ENCODE measurements at places on chromosomes 11 and 22.

GRCh38 chr11:57301711-57302423 is 22.9 kb downstream of the TNKS1BP1 start:
- H3K27ac ChIP-seq = no peak overlapping the region
- no peaks in the 10 kb centered on the region for H3K4me1 ChIP-seq
- no peak for DNase-seq
- peaks cover 31% of the 10 kb centered on the region for H3K36me3 ChIP-seq
- no peaks in the 10 kb centered on the region for H3K27me3 ChIP-seq

DNA sequence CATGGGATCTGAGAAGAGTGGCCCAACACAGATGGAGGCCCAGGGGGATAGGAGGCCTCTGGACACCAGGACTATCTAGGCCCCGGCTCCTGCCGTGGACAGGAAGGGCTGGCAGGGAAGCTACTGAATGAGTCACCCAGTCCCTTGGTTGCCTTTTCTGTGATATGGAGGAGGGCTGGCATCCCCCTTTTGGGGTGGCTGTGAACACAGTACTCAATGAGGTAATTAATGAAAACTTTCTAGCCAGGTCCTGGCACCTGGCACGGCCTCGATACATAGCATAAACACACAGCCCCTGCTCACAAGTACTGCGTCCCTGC is 163.2 kb downstream of the CHST1 start:
- DNase-seq = no peak
- no peaks in the 10 kb centered on the region for H3K36me3 ChIP-seq
- no peaks in the 10 kb centered on the region for H3K27me3 ChIP-seq

GRCh38 chr11:133325711-133326110 is 206.6 kb downstream of the OPCML start:
- H3K27me3 ChIP-seq = no peaks in the 10 kb centered on the region
- no peak for DNase-seq
- H3K4me1 ChIP-seq = no peaks in the 10 kb centered on the region
- no peak overlapping the region for H3K4me3 ChIP-seq
- H3K36me3 ChIP-seq = no peaks in the 10 kb centered on the region

DNA sequence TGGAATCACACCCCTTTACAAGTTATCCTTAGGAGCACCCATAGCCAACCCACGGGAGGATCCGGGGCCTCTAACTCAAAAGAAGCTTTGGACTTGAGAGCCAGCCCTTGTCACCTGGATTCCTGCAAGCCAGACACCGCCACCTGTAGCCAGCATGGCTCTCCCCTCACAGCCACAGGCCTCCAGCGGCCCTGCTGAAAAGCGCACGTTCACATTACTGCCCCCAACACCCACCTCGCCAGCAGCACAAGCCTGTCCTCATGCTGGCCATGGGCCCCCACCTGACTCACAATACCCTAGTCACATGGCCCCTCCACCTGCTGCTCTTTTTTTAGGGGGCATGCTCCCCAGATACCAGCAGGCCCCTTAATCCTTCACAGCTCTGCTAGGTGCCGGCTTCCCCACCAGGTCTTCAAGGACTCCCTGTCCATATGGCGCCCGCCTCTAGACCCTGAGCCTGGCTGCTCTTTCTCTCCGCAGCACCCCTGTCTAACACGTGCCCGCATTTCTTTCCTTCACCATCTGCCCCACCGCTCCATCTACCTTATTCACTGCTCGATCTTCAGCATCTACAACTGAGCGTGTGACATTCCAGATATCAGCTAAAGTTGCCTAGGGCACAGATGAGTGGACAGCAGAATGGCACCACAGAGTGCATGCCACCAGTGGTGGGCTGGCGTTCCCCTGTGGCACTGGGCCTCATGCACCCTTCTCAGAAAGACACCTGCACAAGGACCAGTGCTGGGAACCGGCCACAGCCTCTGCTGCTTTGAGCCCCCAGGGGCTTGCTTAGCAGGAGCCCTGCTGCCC is 6.6 kb downstream of the CARS1 start:
- no peaks in the 10 kb centered on the region for H3K27me3 ChIP-seq
- H3K4me1 ChIP-seq = no peaks in the 10 kb centered on the region
- DNase-seq = no peak
- H3K36me3 ChIP-seq = no peaks in the 10 kb centered on the region

GRCh38 chr22:40449676-40450035 is 79.3 kb downstream of the SGSM3 start:
- no peak overlapping the region for H3K4me3 ChIP-seq
- no peak overlapping the region for H3K27ac ChIP-seq
- H3K36me3 ChIP-seq = no peaks in the 10 kb centered on the region
- H3K27me3 ChIP-seq = no peaks in the 10 kb centered on the region

- no peak overlapping the region for H3K27ac ChIP-seq
- DNase-seq = no peak
- H3K4me1 ChIP-seq = no peaks in the 10 kb centered on the region
- H3K36me3 ChIP-seq = no peaks in the 10 kb centered on the region
- no peaks in the 10 kb centered on the region for H3K27me3 ChIP-seq
Measured at GRCh38 chr11:1138097-1138496, 19.7 kb upstream of the MUC5AC start.

DNA sequence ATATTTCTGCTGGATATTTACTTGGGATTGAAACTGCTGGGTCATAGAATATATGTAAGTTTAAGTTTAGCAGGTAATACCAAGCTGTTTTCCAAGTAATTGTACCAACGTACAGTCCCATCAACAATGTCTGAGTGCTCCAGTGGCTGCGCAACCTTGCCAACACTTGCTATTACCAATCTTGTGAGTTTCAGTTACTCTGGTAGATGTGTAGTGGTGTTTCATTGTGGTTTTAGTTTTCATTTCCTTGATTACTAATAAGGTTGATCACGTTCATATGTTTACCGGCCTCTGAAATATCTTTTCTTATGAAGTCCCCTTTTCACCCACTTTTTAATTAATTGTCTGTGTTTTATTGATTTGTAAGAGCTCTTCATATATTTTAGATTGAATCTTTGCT is 370.6 kb upstream of the CADM1 start:
- no peak overlapping the region for H3K4me3 ChIP-seq
- H3K27me3 ChIP-seq = no peaks in the 10 kb centered on the region
- H3K27ac ChIP-seq = no peak overlapping the region
- peaks cover 2% of the 10 kb centered on the region for H3K4me1 ChIP-seq
- no peak for DNase-seq

DNA sequence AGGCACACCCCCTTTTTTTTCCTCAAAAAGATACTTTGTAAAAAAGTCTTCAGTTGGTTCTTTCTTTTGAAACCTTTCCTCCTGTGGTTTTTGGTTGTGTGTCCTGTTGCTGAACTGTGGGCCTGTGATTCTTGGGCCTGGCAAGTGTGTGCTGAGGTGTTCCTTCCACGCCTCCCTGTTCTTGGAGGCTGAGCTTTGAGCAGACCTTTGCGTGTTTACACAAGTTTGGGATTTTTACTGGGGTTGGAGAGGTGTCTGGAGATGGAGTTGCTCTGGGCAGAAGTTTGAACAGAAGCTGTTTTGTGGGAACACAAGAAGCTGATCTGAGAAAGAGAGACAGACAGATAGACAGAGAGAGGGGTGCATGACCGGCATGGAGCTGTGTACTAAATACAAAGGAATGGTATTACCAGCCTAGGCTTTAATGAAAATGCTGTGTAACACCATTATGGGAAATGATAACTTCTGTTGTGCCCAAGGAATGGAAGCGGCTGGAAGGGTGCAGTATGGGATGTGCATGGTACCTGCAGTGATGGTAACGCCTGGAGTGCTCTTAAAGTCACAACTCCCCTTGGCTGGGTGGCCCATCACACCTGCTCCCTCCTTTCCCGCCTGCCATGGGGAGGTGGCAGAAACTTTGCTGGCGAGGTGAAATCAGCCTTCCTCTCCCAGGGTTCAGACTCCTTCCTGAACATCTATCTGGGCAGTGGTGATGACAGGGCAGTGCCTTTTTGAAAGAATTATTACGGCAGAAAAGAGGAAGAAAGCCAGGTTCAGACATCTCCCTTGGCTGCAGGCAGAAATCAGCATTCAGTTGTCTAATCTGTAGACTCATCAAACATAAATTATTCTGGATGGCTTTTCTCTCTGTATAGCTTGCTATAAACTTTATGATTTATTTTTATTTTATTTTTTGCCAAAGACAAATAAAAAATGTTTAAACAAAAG is 70.4 kb downstream of the LDLRAD3 start:
- H3K4me3 ChIP-seq = no peak overlapping the region
- no peak for DNase-seq
- H3K4me1 ChIP-seq = no peaks in the 10 kb centered on the region
- H3K27ac ChIP-seq = no peak overlapping the region
- no peaks in the 10 kb centered on the region for H3K27me3 ChIP-seq
- no peaks in the 10 kb centered on the region for H3K36me3 ChIP-seq

DNA sequence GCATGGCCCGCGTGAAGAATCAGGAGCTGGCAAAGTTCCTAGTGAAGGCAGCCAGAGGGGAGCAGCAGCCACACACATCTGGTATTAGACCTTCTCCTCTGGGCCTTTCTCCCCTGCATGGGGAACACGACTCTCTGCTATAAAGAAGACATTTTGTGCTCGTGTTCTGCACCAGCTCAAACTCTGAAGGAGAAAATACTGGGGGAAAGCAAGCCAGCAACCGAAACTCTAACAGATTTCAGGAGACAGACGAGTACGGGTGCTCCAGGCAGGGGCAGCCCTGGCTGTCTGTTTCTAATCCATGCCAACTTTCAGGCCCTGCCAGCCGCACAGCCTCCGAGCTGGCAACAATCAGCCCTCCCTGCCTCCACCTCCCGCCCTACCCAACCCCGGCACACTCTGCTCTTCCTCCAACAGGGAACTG is 296.3 kb downstream of the BRD1 start:
- DNase-seq = no peak
- H3K27me3 ChIP-seq = no peaks in the 10 kb centered on the region
- no peaks in the 10 kb centered on the region for H3K36me3 ChIP-seq
- no peaks in the 10 kb centered on the region for H3K4me1 ChIP-seq

DNA sequence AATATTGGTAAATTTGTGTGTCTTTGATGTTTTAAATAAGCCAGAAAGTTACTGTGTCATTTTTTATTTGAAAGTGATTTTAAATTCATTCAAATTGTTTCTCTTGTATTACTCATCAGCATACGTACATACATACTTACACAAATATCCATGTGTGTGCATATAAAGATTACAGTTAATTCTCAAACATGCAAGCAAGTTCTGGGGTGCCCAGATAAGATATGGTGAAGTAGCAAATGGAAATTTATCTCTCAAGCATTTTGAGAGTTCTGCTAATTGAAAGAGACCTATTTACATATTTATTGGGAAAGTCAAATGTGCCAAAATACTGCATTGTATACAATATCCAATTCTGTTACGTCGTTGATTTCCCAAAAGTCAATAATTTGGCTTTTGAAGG is 1024.0 kb upstream of the CNTN5 start:
- H3K36me3 ChIP-seq = no peaks in the 10 kb centered on the region
- no peak overlapping the region for H3K4me3 ChIP-seq
- H3K4me1 ChIP-seq = no peaks in the 10 kb centered on the region
- no peak overlapping the region for H3K27ac ChIP-seq

DNA sequence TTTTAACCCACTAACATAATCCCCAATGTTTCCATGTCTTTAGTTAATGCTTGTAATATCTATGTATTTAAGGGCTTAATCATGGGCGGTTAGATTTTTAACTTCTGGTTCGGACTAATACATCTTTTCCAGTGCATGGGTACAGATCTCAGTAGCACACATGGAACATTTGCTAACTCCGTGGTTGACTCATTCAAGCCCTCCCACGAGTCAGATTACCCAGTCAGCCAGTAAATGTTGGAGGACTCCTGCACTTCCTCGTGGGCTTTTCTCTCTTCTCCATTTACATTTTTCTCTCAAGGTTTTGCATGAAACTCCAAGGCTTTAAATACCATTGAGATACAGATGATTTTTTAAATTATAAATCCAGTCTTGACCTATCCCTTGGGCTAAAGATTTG is 313.9 kb downstream of the ST3GAL4 start:
- no peaks in the 10 kb centered on the region for H3K36me3 ChIP-seq
- no peak overlapping the region for H3K27ac ChIP-seq
- H3K4me3 ChIP-seq = no peak overlapping the region
- H3K27me3 ChIP-seq = no peaks in the 10 kb centered on the region

DNA sequence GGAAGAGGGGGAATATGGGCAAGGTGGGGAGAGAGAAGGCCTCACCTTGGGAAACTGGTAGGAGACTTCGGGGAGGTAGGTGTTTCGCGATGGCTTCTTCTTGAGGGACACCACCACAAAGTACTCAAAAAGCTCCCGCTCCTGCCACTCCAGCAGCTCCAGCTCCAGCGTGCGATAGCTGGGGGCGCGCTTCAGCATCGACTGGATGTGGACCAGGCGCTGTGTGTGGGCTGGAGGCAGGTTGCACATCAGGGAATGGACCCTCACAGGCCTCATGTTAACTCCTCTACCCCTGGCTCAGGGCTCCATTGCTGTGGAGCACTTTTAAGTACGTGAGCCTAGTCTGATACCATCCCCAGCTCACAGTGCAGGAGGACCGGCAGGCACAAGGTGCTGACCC is 29.9 kb downstream of the RPL27A start:
- no peak overlapping the region for H3K27ac ChIP-seq
- no peak overlapping the region for H3K4me3 ChIP-seq
- no peak for DNase-seq
- H3K27me3 ChIP-seq = no peaks in the 10 kb centered on the region
- H3K36me3 ChIP-seq = 0 out of 2 replicates have a peak, but pooled peaks cover 2% of the 10 kb centered on the region
- peaks cover 3% of the 10 kb centered on the region for H3K4me1 ChIP-seq

DNA sequence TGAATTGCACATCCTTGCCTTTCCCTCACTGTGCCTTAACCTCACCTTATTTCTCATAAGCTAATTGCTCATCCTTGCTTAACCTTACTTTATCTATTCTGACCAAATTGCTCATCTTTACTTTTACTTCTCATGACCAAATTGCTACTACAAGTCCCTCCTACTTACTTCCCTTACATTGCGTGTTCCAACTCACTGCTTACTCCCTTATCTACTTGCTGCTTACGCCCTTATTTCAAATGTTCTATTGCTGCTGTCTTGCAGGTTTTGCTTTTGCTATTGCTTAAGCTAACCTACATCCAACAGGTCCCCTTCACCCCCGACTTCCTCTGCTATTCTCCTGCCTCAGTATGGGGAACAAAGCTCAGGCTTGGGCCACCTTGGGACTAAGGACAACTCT is 8.0 kb downstream of the OR8B2 start:
- no peaks in the 10 kb centered on the region for H3K27me3 ChIP-seq
- no peak overlapping the region for H3K27ac ChIP-seq
- no peaks in the 10 kb centered on the region for H3K4me1 ChIP-seq
- no peak for DNase-seq

- H3K4me1 ChIP-seq = no peaks in the 10 kb centered on the region
- no peaks in the 10 kb centered on the region for H3K27me3 ChIP-seq
- DNase-seq = no peak
- H3K36me3 ChIP-seq = no peaks in the 10 kb centered on the region
- H3K27ac ChIP-seq = no peak overlapping the region
Measured at GRCh38 chr22:34897126-34897525, 168.8 kb upstream of the ISX start.

- H3K4me1 ChIP-seq = no peaks in the 10 kb centered on the region
- H3K4me3 ChIP-seq = no peak overlapping the region
- no peaks in the 10 kb centered on the region for H3K27me3 ChIP-seq
- H3K36me3 ChIP-seq = no peaks in the 10 kb centered on the region
- no peak for DNase-seq
- no peak overlapping the region for H3K27ac ChIP-seq
Measured at GRCh38 chr11:117083011-117083935, 15.0 kb downstream of the SIK3 start.

GRCh38 chr22:47123827-47124442 is 361.5 kb downstream of the TBC1D22A start:
- no peaks in the 10 kb centered on the region for H3K36me3 ChIP-seq
- DNase-seq = no peak
- peaks cover 9% of the 10 kb centered on the region for H3K4me1 ChIP-seq
- H3K27ac ChIP-seq = no peak overlapping the region
